AG20443 (cell line): ENCODE measurements at places on chromosomes 3 and 15.

DNA sequence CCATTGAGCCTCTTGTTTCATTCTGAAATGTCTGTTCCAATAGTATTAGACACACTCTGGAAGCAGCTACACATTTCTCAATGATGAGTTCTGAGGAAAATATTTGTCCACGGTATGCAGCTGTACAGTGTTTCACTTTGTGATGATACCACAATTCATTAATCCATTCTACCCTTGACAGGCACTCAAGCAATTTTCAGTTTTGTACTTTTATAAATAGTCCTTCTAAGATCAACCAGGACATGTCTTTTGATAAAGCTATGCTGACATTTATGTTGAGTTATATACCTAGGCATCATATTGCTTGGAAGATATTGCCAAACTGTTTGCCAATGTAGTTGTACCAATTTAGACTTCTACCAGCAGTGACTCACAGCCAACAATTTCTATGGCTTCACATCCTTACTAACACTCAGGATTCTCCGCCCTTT is 165.1 kb upstream of the COL8A1 start:
- peak; percentile 42 for DNase-seq

GRCh38 chr3:161475905-161476304 is 20.7 kb upstream of the OTOL1 start:
- DNase-seq, result no peak

DNA sequence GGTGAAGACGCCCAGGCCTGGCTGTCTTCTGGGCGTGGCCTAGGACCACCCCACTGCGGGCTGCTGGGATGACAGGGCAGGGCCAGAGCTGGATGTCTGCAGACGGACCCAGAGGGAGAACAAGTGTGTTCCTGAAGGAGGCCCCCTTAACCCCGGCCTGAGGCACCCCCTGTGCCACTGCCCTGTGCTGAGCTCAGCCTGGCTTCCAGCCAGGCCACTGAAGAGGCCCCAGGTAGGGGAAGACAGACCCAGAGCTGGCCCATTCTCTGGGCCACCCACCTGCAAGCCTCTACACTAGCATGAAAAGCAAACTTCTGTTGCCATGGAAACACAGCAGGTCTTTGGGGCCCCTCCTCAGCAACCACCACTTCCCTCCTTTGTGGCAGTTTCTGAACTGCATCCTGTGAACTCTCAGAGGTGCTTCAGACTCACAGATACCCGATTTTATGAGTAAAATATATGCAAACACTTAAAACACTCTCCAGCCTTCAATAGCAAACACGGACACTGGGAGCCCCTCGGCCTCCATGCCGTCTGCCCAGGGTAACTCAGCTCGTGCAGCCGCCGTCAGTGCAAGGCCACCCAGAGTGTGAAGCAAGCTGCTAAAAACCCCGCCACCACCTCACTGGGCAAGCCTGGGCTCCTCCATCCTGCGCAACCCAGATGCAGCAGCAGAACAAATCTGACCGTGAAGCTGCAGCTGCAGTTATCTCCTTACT is 42.5 kb downstream of the CMTM6 start:
- no peak for DNase-seq

- no peak for DNase-seq
Observed at GRCh38 chr3:62041681-62042080, 331.7 kb downstream of the FEZF2 start.

DNA sequence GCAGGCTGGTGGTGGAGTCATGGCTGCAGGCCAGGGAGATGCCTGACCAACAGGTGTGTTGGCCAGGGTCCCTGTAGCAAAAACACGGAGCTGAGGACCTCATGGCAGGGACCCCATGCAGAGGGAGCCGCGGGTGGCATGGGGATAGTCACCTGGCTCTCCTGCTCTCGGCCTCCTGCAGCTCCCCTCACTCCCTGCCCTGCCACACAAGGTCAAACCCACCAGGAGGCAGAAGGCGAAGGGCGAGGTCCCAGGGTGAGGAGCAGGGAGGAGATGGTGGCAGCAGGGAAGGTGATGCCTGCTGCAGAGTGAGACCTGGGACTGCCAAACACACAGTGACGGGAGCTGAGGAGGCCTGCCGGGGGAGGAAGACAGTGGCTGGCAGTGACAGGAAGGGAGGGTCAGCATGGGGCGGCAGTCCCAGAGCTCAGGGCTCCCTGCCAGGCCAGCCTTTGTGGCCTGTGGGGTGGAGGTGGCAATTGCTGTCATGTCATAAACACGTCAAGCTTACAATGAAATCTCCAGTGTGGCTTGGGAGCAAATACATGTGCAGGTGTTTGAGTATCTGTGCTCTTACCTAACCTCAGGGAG is 144.3 kb downstream of the TJP1 start:
- DNase-seq, result no peak

DNA sequence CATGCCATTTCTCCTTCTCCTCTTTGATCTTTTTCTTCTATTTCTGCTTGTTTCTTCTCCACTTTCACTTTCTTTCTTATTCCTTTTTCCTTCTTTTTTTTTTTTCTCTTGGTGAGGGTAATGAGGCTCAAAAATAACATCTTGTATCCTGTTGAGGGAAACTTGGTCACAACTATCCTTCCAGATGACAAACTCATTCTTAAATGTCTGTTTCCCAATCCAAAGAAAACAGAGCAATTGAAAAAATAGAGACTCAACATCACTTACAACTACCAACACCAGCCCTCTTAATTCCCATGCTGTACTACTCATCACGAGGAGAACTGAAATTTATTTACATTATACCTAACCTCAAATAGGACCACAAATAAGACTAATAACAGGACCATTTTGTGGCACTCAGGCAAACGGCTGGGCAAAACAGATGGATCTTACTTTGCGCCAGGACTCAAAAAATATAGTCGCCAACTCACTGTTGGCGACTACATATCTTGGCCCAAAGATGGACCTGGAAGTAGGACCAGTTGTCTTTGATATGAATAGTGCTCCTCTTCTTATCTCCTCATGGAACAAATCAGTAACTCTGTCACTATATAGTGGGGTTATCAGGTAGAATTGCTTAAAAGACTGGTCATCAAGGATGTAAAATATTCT is 343.9 kb downstream of the ZBTB20 start:
- DNase-seq, result no peak

DNA sequence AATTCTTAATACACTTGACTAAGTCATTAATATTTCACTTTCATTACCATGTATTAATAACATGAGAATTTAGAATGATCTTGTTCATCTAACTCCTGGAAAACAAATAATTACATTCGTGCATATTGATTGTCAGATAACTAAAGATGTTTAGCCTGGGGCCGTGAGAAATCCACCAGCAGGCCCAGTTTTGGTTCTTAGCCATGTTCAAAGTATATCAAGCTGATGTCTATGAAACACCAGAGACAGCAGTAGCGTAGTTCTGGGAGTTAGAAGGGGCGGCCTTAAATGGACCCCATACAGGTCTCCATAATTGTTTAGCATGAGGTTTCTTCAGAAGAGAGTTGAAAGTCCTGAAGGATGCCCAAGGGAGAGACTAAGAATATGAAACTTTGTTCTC is 103.6 kb upstream of the DPH6 start:
- no peak for DNase-seq

DNA sequence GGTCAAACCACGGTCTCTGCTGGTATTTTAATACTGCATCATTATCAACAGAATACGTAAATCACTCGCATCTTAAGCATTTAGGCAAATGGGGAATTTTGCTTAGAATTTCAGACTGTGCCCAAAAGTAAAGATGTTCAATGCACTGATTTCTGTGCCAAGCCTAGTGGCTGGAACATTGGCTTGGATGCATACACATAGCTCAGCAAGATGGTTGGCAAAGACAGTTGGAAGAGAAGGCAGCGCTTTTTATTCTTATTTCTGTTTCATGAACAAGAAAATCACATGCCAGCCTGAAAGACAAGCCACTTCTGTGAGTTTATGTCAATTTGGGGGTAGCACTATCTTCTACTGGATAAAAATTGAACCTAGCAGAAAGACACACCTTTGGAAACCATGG is 15.1 kb downstream of the MECOM start:
- no peak for DNase-seq

GRCh38 chr3:136543385-136543784 is 208.8 kb downstream of the STAG1 start:
- no peak for DNase-seq

DNA sequence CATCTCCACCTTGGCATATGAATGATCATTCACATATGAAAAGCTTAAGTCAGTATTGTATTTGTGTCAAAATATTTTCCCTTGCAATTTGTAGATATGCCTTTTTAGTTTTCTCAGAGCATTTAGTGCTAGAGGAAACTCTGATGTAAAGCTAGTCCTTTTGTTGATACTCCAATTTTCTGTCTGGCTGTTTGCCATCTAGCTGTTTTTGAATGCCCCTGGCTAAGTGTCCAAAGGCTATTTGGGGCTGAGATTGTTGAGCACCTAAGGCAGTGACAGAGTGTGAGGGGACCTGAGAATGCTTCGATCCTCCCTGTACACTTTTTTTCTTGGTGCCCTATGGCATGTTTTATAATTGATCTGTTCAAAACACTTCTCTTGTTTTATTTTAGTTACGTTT is 3.1 kb downstream of the SLC51B start:
- DNase-seq, result no peak

GRCh38 chr3:125324341-125324740 is 50.8 kb downstream of the ZNF148 start:
- no peak for DNase-seq

DNA sequence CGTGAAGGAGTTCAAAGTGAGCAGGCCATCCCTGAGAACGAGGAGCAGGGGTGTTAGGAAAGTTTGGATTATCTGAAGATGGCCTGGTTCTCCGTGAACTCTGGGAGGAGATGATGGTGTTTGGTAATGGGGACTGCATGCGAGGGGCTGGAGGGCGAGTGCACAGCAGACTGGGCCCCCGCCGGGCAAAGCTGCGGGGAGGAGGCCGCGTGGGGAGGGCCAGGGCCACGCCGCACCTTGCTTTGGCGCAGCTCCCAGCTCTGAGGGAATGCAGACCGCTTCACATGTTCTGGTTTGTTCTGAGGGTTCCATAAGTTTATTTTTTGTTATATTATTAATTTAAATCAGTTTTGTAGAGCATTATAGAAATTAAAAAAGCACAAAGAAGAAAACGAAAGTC is 22.2 kb downstream of the SLC6A1 start:
- DNase-seq, result no peak

DNA sequence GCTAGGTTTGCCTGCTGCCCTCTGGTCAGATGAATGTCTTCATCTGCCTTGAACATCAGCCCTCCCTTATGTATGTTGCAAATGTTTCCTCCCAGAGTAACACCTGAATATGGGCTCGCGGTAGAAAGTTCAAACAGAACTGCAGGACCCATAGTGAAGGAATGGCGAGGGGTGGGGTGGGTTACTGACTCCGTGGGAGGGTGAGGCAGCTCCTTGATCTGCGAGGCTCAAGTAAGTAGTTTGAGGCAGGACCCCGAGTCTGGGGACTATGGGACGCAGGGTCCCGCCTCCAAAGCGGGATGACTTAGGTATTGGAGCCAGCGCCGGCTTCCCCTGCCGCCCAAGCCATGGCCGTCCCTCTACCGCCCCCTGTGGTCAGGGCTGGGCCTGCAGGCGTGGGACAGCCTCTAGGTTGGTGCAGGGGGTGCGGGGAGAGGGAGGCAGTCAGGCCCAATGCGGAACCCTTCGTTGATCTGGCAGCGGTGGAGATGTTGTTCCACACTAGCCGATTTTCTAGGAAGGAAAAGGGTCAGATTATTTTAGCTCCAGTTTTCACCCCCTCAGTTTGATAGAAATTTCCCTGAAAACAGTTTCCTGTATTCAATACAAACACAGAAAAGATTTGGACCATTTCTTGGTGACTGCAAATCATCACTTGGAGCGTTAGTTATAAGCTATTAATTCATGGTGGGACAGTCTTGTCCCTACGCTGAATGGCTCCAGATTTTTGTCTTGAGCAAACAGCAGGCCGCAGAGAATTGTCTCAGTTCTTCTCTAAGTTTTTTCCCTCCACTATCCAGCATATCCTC is 72.3 kb downstream of the CORO2B start:
- DNase-seq, result peak; percentile 67

GRCh38 chr3:24299246-24299805 is 195.3 kb downstream of the THRB start:
- DNase-seq, result peak; percentile 37

DNA sequence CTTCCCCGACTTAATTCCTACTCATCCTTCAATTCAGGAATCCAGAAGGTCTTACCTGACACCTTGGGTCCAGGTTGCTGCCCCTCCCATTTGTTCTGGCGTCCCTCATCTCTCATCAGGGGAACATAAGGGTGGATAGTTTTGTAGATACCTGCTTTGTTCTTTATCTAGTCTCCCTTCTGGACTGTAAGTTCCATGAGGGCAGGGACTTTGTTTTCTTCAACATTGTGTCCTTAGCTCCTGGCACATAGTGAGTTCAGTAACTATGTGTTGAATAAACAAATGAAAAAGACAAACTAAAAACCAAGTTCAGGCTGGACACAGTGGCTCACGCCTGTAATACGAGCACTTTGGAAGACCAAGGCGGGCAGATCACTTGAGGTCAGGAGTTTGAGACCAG is 13.2 kb upstream of the GPD1L start:
- no peak for DNase-seq

- peak; percentile 61 for DNase-seq
Observed at GRCh38 chr3:128878556-128879124, 780 bp upstream of the ACAD9 start.

- no peak for DNase-seq
Observed at GRCh38 chr15:58530056-58530590, 98.3 kb downstream of the LIPC start.
